ENCODE measurements at places on chromosomes 2 and 18.

DNA sequence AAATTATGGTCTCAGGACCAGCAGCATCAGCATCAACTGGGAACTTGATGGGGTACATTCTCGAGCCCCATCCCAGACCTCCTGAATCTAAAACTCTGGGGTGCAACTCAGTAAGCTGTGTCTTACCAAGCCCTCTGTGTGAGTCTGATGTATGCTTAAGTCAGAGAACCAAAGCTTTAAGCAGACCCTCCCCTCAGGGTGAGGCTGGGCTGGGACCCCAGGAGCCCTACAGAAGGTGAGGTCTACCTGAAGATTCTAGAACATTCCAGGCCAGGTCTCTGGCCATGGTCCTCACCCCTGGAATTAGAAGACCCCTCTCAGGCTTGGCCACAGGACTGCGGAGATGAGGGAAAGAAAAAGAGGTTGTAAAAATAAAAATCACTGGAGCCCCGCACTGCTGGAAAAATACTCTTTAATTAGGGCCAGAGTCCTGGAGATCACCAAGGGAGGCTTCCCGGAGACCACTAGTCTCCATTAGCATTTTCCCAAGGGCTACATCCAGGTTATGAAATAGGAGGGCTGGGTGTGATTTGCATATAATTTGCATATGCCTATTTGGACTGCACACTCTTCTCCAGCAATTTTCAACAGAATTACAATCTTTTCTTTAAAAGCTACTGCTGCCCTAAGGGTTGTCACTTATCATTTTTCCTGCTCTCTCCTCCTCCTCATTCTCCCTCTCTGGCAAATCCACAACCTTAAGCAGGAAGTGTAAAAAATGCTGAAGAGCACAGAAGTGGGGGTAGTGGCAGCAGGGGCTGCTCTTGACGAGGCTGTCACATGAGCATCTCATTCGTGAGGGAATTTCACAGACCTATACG is 100.2 kb downstream of the ZBTB7C start:
- peaks cover 6% of the 10 kb centered on the region for H3K36me3 ChIP-seq
- no peak overlapping the region for H3K27ac ChIP-seq
- H3K4me1 ChIP-seq: peaks cover 8% of the 10 kb centered on the region
- no peak for DNase-seq
- H3K27me3 ChIP-seq: peaks cover 35% of the 10 kb centered on the region
- no peak overlapping the region for H3K4me3 ChIP-seq

- H3K4me1 ChIP-seq: peaks cover 16% of the 10 kb centered on the region
- no peak overlapping the region for H3K27ac ChIP-seq
- no peaks in the 10 kb centered on the region for H3K36me3 ChIP-seq
- peaks cover 32% of the 10 kb centered on the region for H3K27me3 ChIP-seq
- H3K4me3 ChIP-seq: no peak overlapping the region
These were observed 10.3 kb upstream of the DYTN start for GRCh38 chr2:206728277-206729199.

- H3K36me3 ChIP-seq: no peaks in the 10 kb centered on the region
- H3K27me3 ChIP-seq: peaks cover 56% of the 10 kb centered on the region
- no peak overlapping the region for H3K27ac ChIP-seq
- no peak overlapping the region for H3K4me3 ChIP-seq
- no peaks in the 10 kb centered on the region for H3K4me1 ChIP-seq
These were observed 216.3 kb downstream of the LDLRAD4 start for GRCh38 chr18:13434854-13435253.

GRCh38 chr2:152304836-152305235 is 30.1 kb upstream of the FMNL2 start:
- H3K4me1 ChIP-seq: peaks cover 9% of the 10 kb centered on the region
- H3K27ac ChIP-seq: no peak overlapping the region
- H3K36me3 ChIP-seq: no peaks in the 10 kb centered on the region
- H3K4me3 ChIP-seq: no peak overlapping the region

DNA sequence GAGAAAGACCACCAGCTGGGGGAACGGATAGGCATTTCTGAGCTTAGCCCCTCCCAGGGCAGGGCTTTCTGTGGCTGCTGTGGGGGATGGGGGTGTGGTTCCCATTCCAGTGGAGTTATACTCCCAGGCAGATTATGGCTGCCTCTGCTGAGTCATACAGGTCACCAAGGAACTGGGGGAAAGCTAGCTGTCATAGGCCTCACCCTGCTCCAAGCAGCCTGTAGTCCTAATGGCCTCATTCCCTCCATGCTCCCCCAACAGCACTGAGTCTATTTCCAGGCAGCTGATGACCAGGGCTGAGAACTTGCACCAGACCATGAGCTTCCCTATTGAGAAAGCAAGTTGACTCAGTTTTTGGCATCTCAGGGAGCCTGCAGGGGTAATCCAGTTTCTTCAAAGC is 87.1 kb downstream of the GPR39 start:
- peaks cover 9% of the 10 kb centered on the region for H3K36me3 ChIP-seq
- peaks cover 9% of the 10 kb centered on the region for H3K4me1 ChIP-seq
- no peaks in the 10 kb centered on the region for H3K27me3 ChIP-seq
- no peak for DNase-seq

- H3K4me3 ChIP-seq: no peak overlapping the region
- no peaks in the 10 kb centered on the region for H3K27me3 ChIP-seq
- H3K27ac ChIP-seq: no peak overlapping the region
- no peak for DNase-seq
- no peaks in the 10 kb centered on the region for H3K36me3 ChIP-seq
These were observed 102.2 kb upstream of the XPO1 start for GRCh38 chr2:61640406-61640805.

- H3K36me3 ChIP-seq: peaks cover 49% of the 10 kb centered on the region
- H3K27me3 ChIP-seq: no peaks in the 10 kb centered on the region
- no peak for DNase-seq
- peak overlapping the region; percentile 93 for H3K4me3 ChIP-seq
- H3K27ac ChIP-seq: peak overlapping the region; percentile 32
- H3K4me1 ChIP-seq: peaks cover 56% of the 10 kb centered on the region
These were observed 1.9 kb downstream of the CABLES1 start for GRCh38 chr18:23137097-23137635.

DNA sequence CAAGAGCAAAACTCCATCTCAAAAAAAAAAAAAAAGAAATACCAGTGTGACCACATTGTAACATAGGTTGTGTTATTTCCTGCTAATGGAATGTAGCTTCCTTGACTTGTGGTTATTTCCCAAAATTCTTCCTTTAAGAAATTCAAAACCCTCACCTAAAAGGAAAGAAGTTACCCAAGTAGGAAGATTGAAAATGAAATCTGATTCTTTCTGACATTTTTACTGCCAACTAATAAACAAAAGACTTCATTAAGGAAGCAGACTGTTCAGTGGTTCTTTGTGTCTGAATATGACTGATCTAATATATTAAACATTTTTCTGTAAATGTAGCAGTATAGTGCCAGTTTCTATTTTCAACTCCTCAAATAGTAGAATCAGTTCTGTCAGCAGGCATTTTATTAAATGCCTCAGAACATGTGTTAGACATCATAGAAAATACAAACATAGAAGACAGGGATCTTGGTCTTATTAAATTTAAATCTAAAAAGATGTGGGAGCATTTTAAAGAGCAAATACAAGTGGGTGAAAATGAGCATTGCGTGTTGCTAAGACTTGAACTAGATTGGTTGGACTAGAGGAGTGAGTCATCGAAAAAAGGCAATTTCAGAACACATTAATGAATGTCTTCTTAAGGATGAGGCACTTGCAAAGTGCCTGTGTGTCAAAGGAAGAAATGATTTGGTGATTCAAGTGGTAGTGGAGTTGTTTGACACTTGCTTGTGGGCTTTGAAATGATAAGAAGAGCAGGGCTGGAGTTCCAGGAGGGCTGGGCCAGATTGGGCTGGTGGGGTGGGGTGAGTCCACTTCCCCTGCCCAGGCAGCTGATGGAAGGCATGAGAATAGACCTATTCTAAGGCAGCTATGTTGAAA is 53.4 kb downstream of the PKP4 start:
- DNase-seq: peak; percentile 23
- peaks cover 36% of the 10 kb centered on the region for H3K36me3 ChIP-seq
- H3K4me1 ChIP-seq: peaks cover 65% of the 10 kb centered on the region
- peak overlapping the region; percentile 77 for H3K27ac ChIP-seq

DNA sequence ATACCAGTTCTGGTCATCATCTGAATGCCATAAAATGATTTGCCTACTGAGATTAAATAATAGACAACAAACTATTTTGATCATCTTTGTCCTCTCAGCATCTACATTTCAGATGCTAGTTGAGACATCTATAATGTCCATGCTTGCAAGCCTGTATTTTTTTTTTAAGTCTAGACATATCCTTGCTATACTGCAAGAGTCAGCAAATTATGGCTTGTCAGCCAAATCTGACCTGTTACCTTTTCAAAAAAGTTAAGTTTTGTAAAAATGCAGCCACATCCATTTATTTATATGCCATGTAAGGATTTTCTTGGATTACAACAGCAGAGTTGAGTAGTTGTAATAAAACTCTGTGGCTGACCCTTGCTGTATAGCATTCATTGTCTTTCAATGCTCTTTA is 1355.7 kb upstream of the FAM98A start:
- no peaks in the 10 kb centered on the region for H3K4me1 ChIP-seq
- no peaks in the 10 kb centered on the region for H3K36me3 ChIP-seq

- no peaks in the 10 kb centered on the region for H3K27me3 ChIP-seq
- no peaks in the 10 kb centered on the region for H3K4me1 ChIP-seq
- H3K36me3 ChIP-seq: no peaks in the 10 kb centered on the region
- H3K27ac ChIP-seq: no peak overlapping the region
These were observed 583.1 kb downstream of the XIRP2 start for GRCh38 chr2:167471332-167471731.

- no peaks in the 10 kb centered on the region for H3K4me1 ChIP-seq
- H3K36me3 ChIP-seq: no peaks in the 10 kb centered on the region
- H3K27me3 ChIP-seq: no peaks in the 10 kb centered on the region
- DNase-seq: no peak
- H3K4me3 ChIP-seq: no peak overlapping the region
These were observed 8.2 kb downstream of the SCTR start for GRCh38 chr2:119516121-119516520.

DNA sequence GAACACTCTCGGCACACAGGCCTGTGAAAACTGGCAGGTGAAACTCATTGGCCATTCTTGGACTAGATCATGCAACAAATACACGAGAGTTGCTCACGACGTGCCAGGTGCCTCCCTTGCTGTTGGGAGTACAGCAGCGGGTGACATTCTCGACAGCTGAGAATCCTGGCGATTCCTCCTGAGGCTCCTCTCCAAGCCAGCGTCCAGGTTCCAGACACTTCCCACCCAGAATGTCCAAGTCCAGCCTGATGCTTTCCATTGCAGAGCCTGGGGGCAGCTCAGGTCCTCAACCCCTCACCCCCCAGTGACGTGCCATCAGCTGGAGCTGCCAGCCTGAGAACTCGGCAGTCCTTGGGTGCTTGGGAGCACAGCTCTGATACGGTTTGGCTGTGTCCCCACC is 124.2 kb downstream of the PXDN start:
- no peaks in the 10 kb centered on the region for H3K4me1 ChIP-seq
- no peaks in the 10 kb centered on the region for H3K36me3 ChIP-seq
- DNase-seq: no peak
- H3K27ac ChIP-seq: no peak overlapping the region
- no peaks in the 10 kb centered on the region for H3K27me3 ChIP-seq

All from Calu3 (cell line).